ENCODE measurements at places on chromosomes 1 and 21. TPM values are rescaled to one million over a fixed set of nuclear protein-coding genes. Genes with fewer than 3 reads are reported as not detected.

- no peak overlapping the region for H3K4me3 ChIP-seq
- H3K36me3 ChIP-seq, result peaks cover 2% of the 10 kb centered on the region
- peak; percentile 75 for DNase-seq
- H3K4me1 ChIP-seq, result peaks cover 31% of the 10 kb centered on the region
These were observed 15.2 kb downstream of the EPHX1 start for GRCh38 chr1:225825078-225825477.

- no peaks in the 10 kb centered on the region for H3K27me3 ChIP-seq
- no peaks in the 10 kb centered on the region for H3K36me3 ChIP-seq
- DNase-seq, result no peak
- H3K27ac ChIP-seq, result no peak overlapping the region
These were observed 104.8 kb downstream of the PSMG1 start for GRCh38 chr21:39078322-39079065.

GRCh38 chr1:41581216-41582003, 96.9 kb upstream of the EDN2 start:
- H3K4me3 ChIP-seq, result no peak overlapping the region
- H3K27ac ChIP-seq, result no peak overlapping the region
- no peak for DNase-seq
- no peaks in the 10 kb centered on the region for H3K36me3 ChIP-seq
- H3K27me3 ChIP-seq, result no peaks in the 10 kb centered on the region

GRCh38 chr21:27818847-27819246, 852.0 kb upstream of the ADAMTS5 start:
- no peaks in the 10 kb centered on the region for H3K27me3 ChIP-seq
- DNase-seq, result peak; percentile 39
- H3K4me3 ChIP-seq, result no peak overlapping the region
- H3K27ac ChIP-seq, result peak overlapping the region; percentile 89

GRCh38 chr1:221813887-221814286, 72.0 kb upstream of the DUSP10 start:
- no peak overlapping the region for H3K4me3 ChIP-seq
- no peak overlapping the region for H3K27ac ChIP-seq
- DNase-seq, result no peak

DNA sequence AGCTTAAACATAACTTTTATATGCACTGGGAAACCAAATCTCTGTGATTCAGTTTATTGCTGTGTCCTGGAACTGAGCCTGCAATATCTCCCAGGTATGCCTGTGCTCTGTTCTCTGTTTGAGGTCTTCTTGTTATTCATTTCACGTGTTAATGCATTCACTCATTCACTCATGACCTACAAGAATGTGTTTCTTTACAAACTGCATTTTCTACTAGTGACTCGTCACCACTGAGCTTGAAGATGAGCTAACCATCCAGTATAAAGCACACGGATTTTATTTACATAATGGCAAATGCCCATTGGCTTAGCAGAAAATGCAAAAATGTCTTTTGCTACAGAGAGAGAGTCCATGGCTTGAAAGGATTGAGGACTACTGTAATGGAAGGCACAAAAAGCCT, 75.0 kb upstream of the DUSP10 start:
- no peaks in the 10 kb centered on the region for H3K4me1 ChIP-seq
- no peak overlapping the region for H3K27ac ChIP-seq
- no peaks in the 10 kb centered on the region for H3K27me3 ChIP-seq
- no peak for DNase-seq
- no peak overlapping the region for H3K4me3 ChIP-seq
- H3K36me3 ChIP-seq, result no peaks in the 10 kb centered on the region

The DESI2 gene
- polyA plus RNA-seq, result 28.3 TPM

The EDN2 gene
- polyA plus RNA-seq, result 0.51 TPM

The C2CD4D gene
- 0.78 TPM for polyA plus RNA-seq

The GART gene
- polyA plus RNA-seq, result 62.2 TPM

All from large intestine (tissue), 12 donors.